Fibroblast of skin of abdomen (primary cell): ENCODE measurements at places on chromosomes 6 and 20.

GRCh38 chr6:39063526-39063925, 14.9 kb downstream of the GLP1R start:
- DNase-seq, result no peak

- no peak for DNase-seq
Measured at GRCh38 chr6:128465368-128466343, 54.7 kb downstream of the PTPRK start.

GRCh38 chr6:154319231-154319858, 37.3 kb downstream of the IPCEF1 start:
- DNase-seq, result peak; percentile 92

DNA sequence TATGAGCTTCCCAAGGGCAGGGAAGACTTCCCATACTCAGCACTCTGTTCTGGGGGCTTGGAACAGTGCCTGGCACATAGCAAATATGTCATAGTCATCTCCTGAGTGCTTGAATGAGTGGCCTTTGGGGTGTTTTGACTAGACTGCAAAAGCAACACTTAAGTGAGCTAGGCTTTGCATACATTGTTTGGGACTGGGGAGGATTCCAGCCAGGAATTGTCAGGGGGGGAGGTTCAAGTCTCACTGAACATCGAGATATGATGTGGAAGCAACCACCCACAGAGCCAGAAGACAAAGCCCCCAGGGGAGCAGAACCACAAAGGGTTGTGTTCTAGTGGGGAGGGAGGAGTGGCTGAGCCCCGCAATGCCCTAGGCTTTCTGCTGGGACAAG, 98.4 kb downstream of the SYCP2 start:
- peak; percentile 7 for DNase-seq

DNA sequence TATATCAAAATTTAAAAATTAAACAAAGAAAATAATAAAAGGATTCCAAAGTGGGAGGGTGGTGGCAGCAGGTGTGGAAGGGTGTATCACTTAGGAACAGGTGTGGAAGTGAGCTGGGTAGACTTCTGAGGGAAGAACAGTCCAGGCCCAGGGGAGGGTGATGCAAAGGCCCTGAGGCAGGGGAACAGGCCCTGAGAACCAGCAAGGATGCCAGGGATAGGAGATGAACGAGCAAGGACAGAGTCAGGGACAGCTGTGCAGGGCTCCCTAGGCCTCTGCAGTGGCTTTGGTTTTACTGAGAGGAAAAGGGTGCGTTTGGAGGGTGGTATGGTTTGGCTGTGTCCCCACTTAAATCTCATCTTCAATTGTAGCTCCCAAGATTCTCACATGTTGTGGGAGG, 9.4 kb upstream of the RAET1E start:
- DNase-seq, result no peak

DNA sequence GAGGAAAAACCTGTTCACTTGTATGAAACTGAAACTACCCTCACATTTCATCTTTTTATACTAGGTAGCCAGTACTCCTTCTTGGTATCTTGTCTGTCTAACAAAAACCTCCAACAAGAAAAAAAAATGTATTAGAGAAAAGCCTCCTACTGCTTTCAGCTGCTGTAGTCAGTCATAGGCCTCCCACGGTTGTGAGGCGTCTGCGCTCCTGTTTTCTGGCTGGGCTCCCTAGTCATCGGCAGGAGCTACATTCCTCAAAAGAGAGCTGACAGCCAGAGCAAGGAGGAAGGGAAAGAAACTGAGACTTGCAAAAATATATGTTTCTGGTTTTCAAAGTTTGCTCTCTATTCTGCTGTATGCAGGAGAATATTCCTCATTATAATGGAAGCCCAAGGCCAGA, 517.0 kb downstream of the LMBRD1 start:
- peak; percentile 6 for DNase-seq

DNA sequence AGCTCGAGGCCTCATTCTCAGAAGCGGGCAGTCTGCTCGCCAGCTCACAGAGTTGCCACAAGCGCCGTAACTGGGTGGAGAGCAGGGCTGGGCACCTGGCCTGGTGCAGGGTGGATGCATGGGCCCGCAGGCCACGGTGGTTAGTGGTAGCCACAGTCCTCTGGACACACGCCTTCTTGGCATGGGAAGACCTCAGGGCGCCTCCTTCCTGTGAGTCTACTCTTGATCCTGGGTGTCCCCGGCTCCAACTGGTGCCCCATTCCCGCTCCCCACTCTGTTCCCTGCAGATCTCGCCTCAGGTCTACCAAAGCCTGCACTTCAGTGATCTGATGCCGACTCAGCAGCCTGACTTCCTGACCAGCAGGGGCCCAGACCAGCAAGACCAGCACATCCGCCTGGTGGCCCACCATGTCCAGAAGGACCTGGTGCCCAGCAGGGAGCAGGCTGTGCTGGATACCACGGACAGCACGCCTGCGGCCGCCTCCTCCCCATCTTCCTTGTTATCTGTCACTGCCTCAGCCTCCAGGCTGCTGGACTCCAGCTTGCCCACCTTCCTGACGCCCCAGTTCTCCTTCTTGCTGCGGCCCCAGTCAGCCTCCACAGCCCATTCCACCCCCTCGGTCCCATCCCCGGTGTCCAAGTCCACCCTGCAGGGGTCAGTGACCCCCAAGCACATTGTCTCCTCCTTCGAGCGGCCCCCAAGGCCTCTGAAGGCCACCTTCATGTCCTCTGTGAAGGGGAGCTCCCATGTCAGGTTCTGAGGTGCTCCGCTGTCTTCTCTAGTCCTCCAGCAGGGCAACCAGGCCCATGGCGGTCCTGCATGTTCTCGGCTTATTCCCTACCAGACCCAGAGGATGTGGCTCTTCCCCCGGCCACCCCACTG, 43.1 kb downstream of the SUN5 start:
- DNase-seq, result no peak

GRCh38 chr6:157272372-157272771, 50.9 kb downstream of the TMEM242 start:
- DNase-seq, result no peak

- DNase-seq, result no peak
Measured at GRCh38 chr20:60630609-60631008, 621.5 kb upstream of the CDH4 start.

DNA sequence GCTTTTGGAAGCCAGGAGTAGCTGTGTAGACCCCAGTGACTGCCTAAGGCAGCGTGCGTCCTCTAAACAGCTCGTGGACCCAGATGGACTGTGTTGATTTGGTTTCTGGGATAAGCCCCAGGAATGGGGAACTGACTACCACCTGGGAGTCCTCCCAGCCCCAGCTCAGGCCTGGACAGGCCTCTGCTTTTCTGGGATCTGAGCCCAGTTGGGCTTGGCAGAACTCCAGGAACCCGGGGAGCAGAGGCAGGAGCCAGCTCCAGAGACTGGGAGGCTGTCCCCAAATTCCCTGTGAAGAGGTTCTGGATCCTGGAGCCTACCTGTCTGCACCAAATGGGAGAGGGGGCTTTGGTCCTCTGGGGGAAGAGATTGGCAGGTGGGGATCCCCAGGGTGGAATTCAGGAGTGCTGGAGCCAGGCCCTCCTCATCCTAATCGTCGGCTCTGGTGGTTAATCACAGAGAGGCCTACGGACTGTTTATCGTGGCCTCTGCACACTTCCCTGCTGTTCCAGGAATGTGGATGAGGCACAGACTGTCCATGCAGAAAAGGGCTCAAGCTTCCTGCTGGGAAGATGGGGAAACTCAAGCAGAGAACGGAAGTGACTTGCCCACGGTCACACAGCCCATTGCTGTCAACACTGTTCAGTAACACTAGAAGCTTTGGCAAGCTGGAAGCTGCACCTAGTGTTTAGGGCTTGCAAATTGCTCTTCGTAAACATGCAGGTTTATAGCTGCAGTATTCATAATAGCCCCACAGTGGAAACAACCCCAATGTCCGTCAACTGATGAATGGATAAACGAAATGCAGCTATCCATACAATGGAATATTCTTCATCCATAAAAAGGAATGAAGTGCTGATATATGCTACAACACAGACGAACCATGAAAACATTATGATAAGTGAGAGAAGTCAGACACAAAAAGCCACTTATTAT, 100.6 kb downstream of the KCNB1 start:
- DNase-seq, result peak; percentile 31

DNA sequence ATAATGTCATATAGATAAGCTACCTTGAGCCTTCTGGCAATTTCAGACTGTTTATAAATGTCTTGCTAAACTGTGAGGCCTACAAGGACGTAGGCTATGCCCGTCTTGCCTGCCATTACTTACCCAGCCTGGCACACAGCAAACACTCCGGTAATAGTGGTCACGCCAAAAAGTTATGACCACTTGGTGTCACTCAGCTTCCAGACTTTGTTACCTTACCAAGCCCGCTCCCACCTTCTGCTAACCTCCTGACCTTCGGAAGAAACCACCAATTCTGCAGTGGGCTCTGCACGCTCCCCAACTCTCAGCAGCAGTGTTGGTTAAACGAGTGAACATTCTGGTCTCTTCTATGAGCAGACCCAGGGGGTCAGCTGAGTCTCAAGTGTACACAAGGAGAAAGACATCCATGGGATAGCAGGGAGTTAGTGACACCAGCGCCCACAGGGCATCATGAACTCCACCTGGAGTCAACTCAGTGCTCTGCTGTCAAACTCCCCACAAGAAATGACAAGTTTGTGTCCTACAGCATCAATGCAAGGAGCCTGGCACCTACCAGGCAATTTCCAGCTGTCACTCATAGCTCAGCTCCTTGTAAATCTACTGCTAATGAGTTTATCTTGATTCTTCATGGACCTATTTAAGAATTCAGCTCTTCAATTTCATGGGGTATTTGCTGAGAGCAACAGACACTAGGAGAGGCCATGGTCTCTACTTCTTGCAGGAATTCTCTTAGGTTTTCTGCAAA, 119.9 kb downstream of the TTLL2 start:
- no peak for DNase-seq

DNA sequence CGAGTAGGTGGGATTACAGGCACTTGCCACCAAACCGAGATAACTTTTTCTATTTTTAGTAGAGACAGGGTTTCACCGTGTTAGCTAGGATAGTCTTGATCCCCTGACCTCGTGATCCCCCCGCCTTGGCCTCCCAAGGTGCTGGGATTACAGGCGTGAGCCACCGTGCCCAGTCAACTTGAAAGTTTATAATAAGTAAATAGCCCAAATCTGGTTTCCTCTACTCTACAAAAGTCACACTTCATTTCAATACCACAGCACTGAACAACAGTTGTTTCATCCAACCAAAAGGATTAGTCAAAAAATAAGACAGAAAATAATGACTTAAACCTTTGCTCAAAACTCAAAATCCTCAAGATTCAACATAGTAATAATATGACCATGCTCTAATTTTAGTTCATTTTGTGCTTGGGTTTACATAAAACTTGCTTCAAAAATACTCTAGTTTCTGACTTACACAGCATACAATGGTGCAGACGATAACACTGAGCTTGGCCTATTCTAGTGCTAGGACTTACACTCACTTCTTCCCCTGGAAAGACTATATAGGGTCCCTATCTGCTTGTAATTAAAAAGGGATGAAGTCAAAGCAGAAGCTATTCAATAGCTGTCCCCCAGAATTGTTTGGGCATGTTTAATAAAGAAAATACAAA, 56.7 kb downstream of the NT5E start:
- no peak for DNase-seq

DNA sequence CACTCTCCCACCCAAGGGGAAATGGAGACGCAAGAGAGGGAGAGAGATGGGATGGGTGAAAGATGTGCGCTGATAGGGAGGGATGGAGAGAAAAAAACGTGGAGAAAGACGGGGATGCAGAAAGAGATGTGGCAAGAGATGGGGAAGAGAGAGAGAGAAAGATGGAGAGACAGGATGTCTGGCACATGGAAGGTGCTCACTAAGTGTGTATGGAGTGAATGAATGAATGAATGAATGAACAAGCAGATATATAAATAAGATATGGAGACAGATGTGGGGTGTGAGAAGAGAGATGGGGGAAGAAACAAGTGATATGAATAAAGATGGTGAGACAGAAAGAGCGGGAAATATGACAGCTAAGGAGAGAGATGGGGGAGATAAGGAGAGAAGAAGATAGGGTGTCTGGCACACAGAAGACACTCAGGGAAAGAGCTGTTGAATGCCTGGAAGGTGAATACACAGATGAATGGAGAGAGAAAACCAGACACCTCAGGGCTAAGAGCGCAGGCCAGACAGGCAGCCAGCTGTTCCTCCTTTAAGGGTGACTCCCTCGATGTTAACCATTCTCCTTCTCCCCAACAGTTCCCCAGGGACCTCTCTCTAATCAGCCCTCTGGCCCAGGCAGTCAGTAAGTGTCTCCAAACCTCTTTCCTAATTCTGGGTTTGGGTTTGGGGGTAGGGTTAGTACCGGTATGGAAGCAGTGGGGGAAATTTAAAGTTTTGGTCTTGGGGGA, 754 bp downstream of the TNF start:
- DNase-seq, result no peak

GRCh38 chr20:831956-832355, 1.6 kb upstream of the FAM110A start:
- DNase-seq, result no peak

GRCh38 chr20:20731000-20731944, 18.8 kb upstream of the RALGAPA2 start:
- DNase-seq, result no peak

DNA sequence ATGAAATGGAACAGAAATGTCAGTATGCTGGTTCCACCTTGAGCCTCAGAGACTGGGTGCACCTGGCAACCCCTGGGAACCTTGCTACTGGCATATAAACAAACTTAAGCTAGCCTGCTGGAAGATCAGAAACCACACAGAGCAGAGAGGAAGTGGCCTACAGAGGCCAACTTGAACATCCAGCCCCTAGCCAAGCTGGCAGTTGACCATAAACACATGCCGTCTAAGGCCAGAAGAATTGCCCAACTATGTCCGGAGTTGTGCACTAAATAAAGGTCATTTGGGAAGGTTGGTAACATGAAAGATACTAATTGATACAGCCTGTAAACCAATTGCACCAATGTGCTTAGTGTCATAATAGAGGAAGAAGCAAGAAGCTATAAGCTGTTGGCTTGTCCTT, 266.6 kb upstream of the BTBD3 start:
- no peak for DNase-seq

DNA sequence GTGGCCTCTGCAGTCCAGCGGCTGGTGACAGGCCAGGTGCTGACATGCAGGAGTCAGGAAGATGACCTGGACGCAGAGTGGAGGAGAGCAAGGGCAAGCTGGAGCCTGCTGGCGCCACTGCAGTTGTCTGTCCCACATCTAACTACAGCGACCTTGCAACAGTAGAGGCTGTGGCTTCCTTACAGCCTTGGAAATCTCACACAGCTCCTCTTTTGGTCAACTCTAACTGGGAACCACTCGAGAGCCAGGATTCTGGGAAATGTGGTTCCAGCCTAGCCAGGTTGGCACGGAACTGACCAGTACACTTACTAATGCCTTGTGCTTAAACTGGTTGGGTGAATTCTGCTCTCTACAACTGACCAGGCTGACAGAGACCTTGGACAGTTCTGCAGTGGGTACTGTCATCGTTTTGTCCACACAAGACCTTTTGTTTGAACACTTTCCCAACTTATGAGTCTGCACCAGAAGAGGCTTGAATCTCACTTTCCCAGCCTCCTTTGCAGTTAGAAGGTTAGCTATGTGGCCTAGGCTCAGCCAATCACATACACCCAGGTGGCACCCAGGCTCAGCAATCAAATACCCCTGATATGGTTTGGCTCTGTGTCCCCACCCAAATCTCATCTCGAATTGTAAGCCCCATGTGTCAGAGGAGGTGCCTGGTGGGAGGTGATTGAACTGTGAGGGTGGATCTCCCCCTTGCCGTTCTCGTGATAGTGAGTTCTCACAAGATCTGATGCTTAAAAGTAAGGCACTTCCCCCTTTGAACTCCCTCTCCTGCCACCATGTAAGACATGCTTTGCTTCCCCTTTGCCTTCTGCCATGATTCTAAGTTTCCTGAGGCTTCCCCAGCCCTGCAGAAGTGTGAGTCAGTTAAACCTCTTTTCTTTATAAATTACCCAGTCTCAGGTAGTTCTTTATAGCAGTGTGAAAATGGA, 153.5 kb downstream of the ZMYND8 start:
- no peak for DNase-seq
